HCT116 (cell line): ENCODE measurements at places on chromosomes 12 and 14. TPM values are rescaled to one million over a fixed set of nuclear protein-coding genes. Genes with fewer than 3 reads are reported as not detected.

Gene EEF1AKMT3
- total RNA-seq: 5.0 TPM

- H3K36me3 ChIP-seq: no peaks in the 10 kb centered on the region
- H3K4me1 ChIP-seq: no peaks in the 10 kb centered on the region
- H3K27ac ChIP-seq: no peak overlapping the region
Measured at GRCh38 chr14:73472185-73473114, 14.1 kb upstream of the NUMB start.

DNA sequence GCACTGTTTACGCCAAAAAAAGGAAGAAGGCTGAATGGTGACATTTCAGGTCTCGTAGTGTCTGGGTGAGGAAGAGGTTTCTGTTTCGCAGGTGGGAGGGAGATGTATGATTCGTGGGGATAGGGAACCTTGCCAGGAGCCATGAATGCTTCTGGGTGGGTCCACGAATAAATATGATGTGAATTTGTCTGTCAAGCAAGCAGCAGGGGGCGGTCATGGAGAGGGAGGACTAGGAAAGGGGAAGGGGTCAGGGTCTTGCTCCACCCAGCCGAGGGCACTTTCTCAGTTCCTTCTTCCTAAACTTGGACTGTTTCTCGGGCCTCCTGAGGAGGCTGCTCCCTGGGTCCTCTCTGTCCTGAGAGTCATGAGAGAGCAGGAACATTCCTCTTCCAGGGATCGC is 72.5 kb downstream of the LGMN start:
- H3K27me3 ChIP-seq: no peaks in the 10 kb centered on the region
- no peak for DNase-seq
- H3K4me1 ChIP-seq: no peaks in the 10 kb centered on the region
- H3K27ac ChIP-seq: no peak overlapping the region

DNA sequence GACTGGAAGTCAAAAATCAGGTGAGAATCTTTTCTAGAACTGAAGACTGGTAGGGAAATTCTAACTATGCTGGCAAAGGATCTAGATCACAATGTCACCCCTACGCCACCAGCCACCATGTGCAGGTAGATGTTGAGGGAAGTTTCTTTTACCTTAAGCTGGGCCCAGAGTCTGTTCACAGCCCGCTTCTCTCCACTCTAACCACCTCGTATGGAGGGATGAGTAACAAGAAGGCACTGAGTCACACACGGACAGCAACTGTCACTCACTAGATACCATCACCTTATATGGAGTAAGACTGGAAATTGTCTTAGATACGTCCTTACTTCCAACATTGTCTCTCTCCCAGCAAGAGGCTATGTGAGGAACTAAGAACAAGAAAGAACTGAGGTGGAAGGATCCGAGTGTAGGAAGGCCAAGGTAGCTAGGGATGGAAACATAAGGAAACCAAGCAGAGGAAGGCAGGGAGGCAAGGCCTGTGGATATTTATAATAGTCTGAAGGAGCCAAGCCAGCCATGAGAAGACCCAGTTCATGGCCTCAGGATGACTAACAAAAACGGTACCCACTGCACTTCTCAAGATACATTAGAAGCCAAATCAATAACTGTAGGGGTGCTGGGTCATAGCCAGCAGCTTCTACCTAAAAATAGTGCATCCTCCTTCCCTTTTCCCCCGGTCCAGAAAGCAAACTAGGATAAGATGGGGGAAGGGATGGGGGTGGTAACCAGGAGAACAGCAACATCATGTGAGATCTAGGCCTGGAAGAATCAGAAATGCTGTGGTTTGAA is 15.5 kb downstream of the REM2 start:
- peaks cover 14% of the 10 kb centered on the region; the same call in 1 of the 2 replicates for H3K36me3 ChIP-seq
- no peak for DNase-seq
- H3K4me3 ChIP-seq: no peak overlapping the region
- no peak overlapping the region for H3K27ac ChIP-seq

- H3K27ac ChIP-seq: peak overlapping the region; percentile 42
- peaks cover 40% of the 10 kb centered on the region for H3K4me1 ChIP-seq
- no peaks in the 10 kb centered on the region for H3K27me3 ChIP-seq
- peak; percentile 15 for DNase-seq
- H3K4me3 ChIP-seq: no peak overlapping the region
Measured at GRCh38 chr14:53462931-53463778, 310.0 kb upstream of the DDHD1 start.

DNA sequence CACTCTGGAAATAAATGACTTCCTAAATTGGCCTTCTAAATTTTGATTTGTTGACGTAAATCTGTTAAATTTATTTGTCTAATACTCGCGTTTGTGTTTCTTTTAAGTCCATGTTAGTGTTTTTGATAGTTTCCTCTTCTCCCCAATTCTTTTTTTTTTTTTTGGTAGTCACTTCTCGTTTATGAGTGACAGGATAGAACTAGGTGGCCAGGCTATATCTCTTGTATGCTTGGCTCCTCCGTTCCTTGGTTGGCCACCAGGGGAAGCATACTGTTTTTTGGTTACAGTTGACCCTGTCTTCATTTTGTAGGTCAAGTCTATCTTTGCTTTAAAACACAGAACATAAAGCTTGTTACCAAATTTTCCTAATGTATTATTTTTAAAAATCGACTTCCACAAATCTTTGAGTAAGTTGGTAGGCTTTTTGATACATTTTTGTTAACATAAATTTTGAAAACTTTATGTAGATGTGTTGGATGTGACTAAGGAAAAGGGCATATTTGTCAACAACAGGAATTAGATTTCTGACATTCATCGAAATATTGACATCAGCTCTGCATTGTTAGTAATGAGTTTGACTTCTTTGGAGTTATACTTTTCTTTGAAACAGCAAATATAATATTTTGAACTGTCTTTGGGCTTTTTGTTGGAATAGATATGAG is 2.2 kb downstream of the RCOR1 start:
- peak; percentile 63 for DNase-seq
- peaks cover 6% of the 10 kb centered on the region; the same call in 1 of the 2 replicates for H3K36me3 ChIP-seq
- H3K4me1 ChIP-seq: peaks cover 12% of the 10 kb centered on the region
- H3K4me3 ChIP-seq: peak overlapping the region; percentile 92
- H3K27me3 ChIP-seq: no peaks in the 10 kb centered on the region

DNA sequence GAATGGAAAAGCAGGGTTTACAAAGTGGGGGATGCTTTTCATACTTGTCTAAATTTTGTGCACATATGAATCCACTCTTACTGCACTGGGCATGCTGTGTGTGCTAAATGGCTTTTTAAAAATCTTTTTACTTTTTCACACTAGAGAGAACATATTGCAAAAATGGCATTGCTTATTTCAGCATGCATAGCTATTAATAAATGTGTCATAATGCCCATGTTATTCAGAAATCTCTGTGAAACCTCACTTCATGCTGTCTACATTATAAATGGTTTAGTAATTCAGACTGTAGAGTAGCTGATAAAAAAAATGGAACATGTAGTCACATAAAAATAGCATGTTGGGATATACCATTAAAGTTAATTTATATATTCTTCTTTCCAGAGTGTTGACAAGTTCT is 593.8 kb downstream of the RPL10L start:
- no peaks in the 10 kb centered on the region for H3K4me1 ChIP-seq
- no peaks in the 10 kb centered on the region for H3K36me3 ChIP-seq
- H3K27me3 ChIP-seq: no peaks in the 10 kb centered on the region
- no peak overlapping the region for H3K4me3 ChIP-seq

Gene MTA1
- 229 TPM for total RNA-seq

DNA sequence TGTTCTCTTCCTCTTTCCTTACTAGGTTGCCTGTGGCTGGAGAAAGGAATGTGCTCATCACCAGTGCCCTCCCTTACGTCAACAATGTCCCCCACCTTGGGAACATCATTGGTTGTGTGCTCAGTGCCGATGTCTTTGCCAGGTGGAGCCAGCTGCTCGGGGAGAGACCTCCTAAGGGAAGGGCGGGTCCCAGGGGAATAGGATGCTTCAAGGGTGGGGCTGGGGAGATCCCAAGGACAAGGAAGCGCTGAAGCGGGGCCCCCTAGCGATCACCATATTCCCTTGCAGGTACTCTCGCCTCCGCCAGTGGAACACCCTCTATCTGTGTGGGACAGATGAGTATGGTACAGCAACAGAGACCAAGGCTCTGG is 10.2 kb downstream of the MARS1 start:
- H3K27me3 ChIP-seq: no peaks in the 10 kb centered on the region
- no peak for DNase-seq
- no peaks in the 10 kb centered on the region for H3K4me1 ChIP-seq
- peaks cover 50% of the 10 kb centered on the region for H3K36me3 ChIP-seq
- no peak overlapping the region for H3K27ac ChIP-seq

DNA sequence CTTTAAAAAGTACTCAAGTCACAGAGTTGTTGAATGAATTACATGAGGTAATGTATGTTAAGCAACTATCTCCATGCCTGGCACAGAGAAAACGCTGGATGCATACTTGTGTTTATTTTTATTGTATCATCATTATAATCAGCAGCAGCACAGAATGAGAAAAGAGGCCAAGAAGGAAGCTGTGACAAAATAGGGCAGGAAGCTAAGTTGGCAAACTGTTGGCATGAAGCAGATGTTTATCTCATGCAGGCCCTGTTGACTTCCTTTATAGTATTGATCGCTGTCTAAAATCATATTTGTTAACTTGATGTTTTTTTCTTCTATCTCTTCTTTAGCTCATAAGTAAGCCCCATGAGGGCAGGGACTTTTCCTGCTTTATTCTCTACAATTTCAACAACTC is 466.6 kb downstream of the TRHDE start:
- no peaks in the 10 kb centered on the region for H3K27me3 ChIP-seq
- no peak for DNase-seq
- no peaks in the 10 kb centered on the region for H3K4me1 ChIP-seq
- H3K36me3 ChIP-seq: no peaks in the 10 kb centered on the region
- H3K27ac ChIP-seq: no peak overlapping the region
- no peak overlapping the region for H3K4me3 ChIP-seq

GRCh38 chr12:120100630-120101029 is 15.9 kb downstream of the RAB35 start:
- no peak overlapping the region for H3K27ac ChIP-seq
- peaks cover 8% of the 10 kb centered on the region for H3K36me3 ChIP-seq
- H3K27me3 ChIP-seq: no peaks in the 10 kb centered on the region
- no peak overlapping the region for H3K4me3 ChIP-seq
- no peak for DNase-seq
- H3K4me1 ChIP-seq: peaks cover 7% of the 10 kb centered on the region

Gene KLRD1
- 0.27 TPM for total RNA-seq

- no peak for DNase-seq
- no peaks in the 10 kb centered on the region for H3K36me3 ChIP-seq
- H3K27ac ChIP-seq: no peak overlapping the region
- no peaks in the 10 kb centered on the region for H3K27me3 ChIP-seq
Measured at GRCh38 chr12:121581686-121582429, 1.0 kb upstream of the KDM2B start.

Gene PDE3A
- 0.12 TPM for total RNA-seq

- H3K4me3 ChIP-seq: no peak overlapping the region
- H3K4me1 ChIP-seq: peaks cover 1% of the 10 kb centered on the region; the same call in 1 of the 2 replicates
- no peaks in the 10 kb centered on the region for H3K36me3 ChIP-seq
- no peak for DNase-seq
- H3K27me3 ChIP-seq: no peaks in the 10 kb centered on the region
- no peak overlapping the region for H3K27ac ChIP-seq
Measured at GRCh38 chr14:51540364-51540763, 111.3 kb upstream of the FRMD6 start.

GRCh38 chr14:81161088-81161487 is 59.7 kb downstream of the GTF2A1 start:
- no peak for DNase-seq
- H3K27ac ChIP-seq: no peak overlapping the region
- H3K36me3 ChIP-seq: no peaks in the 10 kb centered on the region
- H3K27me3 ChIP-seq: no peaks in the 10 kb centered on the region
- H3K4me3 ChIP-seq: no peak overlapping the region
- no peaks in the 10 kb centered on the region; the same call in 1 of the 2 replicates for H3K4me1 ChIP-seq

DNA sequence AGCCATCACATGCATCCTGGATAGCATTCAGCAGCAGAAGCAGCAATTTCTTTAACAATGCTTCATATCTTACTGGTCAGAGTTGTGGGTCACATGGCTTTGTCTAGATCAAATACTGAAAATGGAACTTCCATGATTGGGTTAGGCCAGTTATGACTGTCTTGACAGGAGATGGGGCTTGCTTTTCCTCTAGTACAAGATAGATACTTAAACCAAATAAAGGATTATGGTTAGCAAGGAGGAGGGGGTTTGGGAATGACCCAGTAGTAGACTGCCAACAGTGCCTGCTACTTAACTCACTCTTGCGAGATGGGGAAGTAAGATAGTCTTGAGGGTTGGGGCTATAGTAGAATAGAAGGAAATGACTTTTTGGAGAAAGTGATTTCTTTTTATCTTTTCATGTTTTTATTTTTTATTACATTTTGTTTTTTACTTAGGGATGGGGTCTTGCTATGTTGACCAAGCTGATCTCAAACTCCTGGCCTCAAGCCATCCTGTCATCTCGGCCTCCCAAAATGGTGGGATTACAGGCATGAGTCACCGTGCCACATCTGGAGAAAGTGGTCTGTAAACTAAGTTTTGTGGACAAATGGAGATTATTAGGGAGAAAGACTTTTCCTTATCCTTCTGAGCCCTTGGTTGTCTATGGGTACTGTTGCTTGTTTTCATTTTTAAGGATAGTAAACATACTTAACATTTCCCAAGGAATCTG is 37.6 kb downstream of the WNK1 start:
- no peak overlapping the region for H3K4me3 ChIP-seq
- no peak for DNase-seq
- no peaks in the 10 kb centered on the region for H3K36me3 ChIP-seq
- H3K27me3 ChIP-seq: no peaks in the 10 kb centered on the region

DNA sequence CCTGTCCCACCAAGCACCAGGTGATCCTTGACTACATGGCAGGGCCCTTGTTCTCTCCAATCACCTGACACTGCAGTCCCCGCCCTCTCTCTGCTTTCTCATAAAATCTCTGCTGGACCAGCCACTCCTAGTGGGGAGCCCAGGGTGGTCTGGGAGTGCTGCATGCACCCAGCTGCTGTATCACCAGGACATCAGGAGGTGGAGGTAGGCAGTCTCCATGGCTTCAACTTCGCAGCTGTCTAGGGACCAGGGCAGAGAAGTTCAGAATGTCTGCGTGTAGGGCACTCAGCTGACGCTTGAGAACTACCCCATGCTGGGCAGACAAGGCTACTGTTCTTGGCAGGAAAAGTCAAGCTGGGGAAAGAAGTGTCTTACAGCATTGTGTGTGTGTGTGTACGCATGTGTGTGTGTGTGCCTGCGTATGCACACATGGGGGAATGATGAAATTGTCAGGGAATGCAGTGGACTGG is 2.6 kb downstream of the WSCD2 start:
- DNase-seq: no peak
- no peak overlapping the region for H3K4me3 ChIP-seq
- H3K36me3 ChIP-seq: no peaks in the 10 kb centered on the region
- no peak overlapping the region for H3K27ac ChIP-seq

DNA sequence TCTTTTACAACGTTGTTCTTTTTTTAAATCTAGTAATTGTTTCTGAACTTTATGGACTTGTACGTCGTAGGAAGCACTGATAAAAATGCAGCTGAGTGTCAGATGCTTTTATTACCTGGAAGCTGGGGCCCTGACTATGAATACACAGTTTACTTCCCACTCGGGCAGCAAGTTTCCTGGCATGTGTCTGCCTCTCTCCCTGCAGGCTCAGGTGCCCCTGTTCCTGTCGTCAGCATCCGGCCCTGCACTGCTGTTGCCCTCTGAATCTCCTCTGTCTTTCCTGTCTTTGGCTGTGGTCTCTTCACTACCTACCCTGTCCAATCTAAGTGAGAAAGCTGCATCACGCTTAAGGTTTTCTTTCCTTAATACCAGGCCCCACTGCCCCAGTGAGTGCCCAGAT is 75.8 kb downstream of the PELI2 start:
- DNase-seq: no peak
- H3K4me3 ChIP-seq: no peak overlapping the region
- H3K36me3 ChIP-seq: no peaks in the 10 kb centered on the region
- H3K27me3 ChIP-seq: 0 out of 2 replicates have a peak, but pooled peaks cover 5% of the 10 kb centered on the region
- no peak overlapping the region for H3K27ac ChIP-seq
- no peaks in the 10 kb centered on the region for H3K4me1 ChIP-seq

GRCh38 chr12:27112871-27113270 is 30.5 kb upstream of the C12orf71 start:
- no peak for DNase-seq
- no peaks in the 10 kb centered on the region for H3K27me3 ChIP-seq
- no peaks in the 10 kb centered on the region for H3K4me1 ChIP-seq
- no peak overlapping the region for H3K4me3 ChIP-seq
- H3K36me3 ChIP-seq: no peaks in the 10 kb centered on the region
